H9 (cell line): ENCODE measurements at places on chromosomes 7 and 10.

GRCh38 chr7:85162721-85163120 is 24.1 kb downstream of the SEMA3D start:
- DNase-seq: no peak

GRCh38 chr10:46301721-46302479 is 15.1 kb downstream of the ANTXRL start:
- no peak for DNase-seq

DNA sequence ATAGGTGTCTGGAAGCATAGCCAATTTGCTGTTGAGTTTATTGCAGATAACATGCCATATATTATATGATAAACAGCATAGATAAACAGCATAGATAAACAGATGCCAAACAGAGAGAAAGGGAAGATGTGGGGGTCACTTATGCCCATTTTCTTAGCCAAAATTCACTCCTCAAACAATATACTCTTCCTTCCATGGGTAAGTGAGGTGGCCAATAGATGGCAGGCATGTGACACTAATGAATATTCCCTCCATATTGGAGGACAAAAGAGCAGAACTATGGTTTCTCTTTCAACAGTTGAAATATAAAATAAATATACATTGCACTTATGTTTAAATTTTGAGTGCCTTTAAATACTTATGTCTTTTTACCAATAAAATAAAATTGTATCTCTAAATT is 1212.8 kb downstream of the REEP3 start:
- DNase-seq: no peak

GRCh38 chr7:45661302-45661995 is 87.3 kb downstream of the ADCY1 start:
- peak; percentile 5 for DNase-seq

GRCh38 chr7:3975371-3975770 is 674.3 kb downstream of the SDK1 start:
- DNase-seq: no peak

DNA sequence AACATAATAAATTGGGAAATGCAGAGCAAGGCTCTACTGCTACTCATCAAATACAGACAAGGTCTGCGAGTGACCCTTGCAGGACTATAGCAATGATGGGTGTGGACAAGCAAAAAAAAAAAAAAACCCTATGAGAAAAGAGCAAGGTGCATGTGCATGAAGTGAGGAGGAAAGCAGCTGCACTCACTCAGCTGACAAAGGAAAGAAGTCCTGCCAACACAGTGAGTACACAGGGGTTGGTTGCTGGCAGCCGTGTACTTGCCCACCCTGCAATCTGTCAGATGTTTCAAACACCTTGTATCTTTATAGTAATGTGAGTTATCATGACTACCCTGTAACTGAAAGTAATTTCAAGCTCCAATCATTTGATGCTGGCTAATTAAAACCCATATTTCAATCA is 20.5 kb downstream of the CHCHD3 start:
- DNase-seq: no peak

GRCh38 chr7:107479303-107479702 is 9.4 kb downstream of the GPR22 start:
- no peak for DNase-seq

DNA sequence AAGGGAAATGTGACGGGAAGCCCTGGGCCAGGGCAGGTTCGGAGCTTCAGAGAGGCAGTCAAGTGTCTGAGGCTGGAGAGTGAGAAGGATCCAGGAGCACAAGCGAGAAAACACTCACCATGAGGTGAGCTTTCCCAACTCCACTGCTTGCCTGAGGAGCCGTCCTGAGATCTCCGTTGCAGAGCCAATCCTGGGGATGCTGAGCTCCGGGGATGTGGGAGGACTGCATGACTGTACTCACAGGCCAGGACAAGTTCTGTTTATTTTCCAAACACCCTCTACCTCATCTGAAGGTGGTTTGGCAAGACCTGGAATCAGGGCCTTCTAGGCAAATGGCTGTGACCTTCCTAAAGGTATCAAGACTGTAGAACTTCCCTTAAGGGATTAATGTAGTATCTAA is 38.7 kb downstream of the GLI3 start:
- no peak for DNase-seq

GRCh38 chr10:60206735-60207134 is 182.9 kb downstream of the ANK3 start:
- DNase-seq: no peak

GRCh38 chr7:107700570-107700969 is 39.9 kb downstream of the SLC26A4 start:
- DNase-seq: no peak

DNA sequence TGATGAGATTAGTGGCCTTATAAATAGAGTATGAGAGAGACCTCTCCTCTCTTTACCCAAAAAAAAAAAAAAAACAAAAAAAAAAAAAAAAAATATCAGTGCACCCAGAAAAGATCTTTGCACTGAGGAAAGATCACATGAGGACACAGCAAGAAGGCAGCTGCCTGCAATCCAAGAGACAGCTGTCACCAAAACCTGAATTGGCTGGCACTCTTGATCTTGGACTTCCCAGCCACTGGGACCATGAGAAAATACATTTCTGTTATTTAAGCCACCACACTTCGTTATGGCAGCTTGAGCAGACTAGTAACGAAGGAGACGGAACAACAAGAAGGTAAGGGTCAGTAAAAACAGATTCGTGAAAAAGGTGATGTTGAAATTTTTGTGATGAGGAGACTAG is 47.0 kb downstream of the TMEM106B start:
- no peak for DNase-seq

GRCh38 chr10:10794791-10795191 is 222.9 kb upstream of the CELF2 start:
- DNase-seq: no peak

- DNase-seq: no peak
Observed at GRCh38 chr7:50164559-50165170, 71.6 kb upstream of the ZPBP start.

GRCh38 chr10:95253007-95253406 is 37.8 kb downstream of the PDLIM1 start:
- DNase-seq: no peak

GRCh38 chr7:3037259-3037658 is 6.4 kb downstream of the CARD11 start:
- no peak for DNase-seq

- DNase-seq: no peak
Observed at GRCh38 chr10:129541200-129541599, 74.2 kb downstream of the MGMT start.

GRCh38 chr10:13628661-13629060 is 41.9 kb downstream of the PRPF18 start:
- no peak for DNase-seq

GRCh38 chr10:8360814-8361509 is 306.5 kb downstream of the GATA3 start:
- DNase-seq: no peak

DNA sequence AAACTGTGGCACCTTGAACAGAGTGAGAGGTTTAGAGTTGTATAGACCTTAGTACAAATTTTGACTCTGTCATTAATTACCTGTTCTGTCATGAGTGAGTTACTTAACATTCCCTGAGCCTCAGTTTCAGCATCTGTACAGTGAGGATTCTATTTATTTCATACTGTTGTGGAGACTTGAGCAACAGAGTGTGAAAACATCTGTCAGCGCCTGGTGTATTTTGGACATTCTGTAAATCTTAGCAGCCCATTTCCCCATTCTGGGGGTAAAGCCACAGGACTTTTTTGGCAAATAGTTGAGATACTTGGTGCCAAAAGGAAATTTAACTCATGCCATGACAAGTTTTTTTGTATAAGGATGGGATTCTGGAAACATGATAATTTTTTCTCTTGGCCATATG is 94.8 kb downstream of the AUTS2 start:
- no peak for DNase-seq

DNA sequence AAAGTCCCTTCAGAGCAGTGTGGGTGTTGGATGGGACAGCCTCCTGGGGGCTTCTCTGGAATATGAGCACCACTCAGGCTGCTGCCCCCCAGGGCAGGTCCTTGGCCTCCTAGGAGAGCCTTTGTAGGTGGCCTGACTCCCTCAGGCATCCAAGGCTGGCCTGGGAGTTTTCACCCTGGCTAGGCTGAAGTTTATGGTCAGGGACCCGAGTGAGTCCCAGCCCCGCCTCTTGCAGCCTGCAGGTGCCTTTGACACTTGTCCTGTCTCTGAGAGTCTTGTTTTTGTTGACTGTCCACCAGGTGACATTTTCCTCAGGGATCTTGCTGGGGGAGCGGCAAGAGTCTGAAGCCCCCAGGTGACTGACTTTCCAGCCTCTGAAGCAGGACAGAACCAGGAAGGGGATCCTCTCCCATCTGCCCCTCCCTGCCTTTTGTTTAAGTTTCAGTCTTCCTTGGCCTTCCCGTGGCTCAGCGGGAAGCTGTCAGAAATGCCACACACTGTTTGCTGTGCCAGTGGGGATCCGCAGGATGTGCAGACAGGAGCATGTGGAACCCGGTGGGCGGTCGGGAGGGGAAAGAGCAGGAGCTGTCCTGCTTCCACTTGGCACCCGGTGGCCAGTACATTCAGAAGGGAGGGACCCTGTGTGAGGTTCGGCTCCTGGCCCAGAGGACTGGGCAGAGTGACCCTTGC is 59.5 kb downstream of the LRRC18 start:
- DNase-seq: no peak

GRCh38 chr7:91302794-91303193 is 38.6 kb downstream of the FZD1 start:
- no peak for DNase-seq

DNA sequence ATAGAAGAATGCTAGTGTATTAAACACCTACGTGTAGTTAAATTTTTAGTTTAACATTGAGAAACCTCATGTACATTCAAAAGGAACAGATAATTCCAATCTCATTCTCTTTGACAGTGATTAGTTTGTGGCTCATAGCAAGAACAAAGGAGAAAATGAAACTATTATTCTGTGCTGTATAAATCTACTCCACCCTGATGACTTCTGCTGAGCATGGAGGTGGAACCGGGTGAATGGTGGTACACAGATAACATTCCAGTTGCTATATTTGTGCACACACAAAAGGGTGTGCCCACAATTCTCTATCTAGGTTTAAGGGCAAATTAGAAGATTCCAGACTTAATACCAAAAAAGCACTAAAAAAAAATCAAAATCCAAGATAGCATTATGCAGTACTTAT is 17.0 kb upstream of the RALA start:
- DNase-seq: no peak

- no peak for DNase-seq
Observed at GRCh38 chr7:135706038-135706742, 21.8 kb downstream of the SLC13A4 start.

DNA sequence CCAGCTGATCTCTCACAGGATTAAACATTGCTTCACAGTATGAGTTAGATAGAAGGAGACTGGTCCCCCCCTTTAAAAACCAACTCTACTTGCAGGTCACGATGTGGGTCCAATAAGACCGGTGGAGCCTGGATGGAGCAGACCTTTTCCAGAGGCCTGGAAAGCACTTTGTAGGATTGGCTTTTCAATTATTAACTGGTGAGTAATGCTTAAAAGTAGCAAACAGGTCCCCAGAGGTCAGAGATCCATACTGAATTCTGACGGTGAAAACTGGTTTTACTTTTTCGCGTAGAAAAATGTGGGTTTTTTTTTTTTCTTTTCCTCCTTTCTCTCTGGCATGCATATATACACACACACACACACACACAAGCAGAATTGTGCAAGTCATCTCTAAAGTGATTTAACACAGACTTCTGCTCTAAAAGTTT is 74.9 kb upstream of the OGDHL start:
- DNase-seq: no peak

- DNase-seq: no peak
Observed at GRCh38 chr7:115822380-115822779, 208.2 kb downstream of the TFEC start.

DNA sequence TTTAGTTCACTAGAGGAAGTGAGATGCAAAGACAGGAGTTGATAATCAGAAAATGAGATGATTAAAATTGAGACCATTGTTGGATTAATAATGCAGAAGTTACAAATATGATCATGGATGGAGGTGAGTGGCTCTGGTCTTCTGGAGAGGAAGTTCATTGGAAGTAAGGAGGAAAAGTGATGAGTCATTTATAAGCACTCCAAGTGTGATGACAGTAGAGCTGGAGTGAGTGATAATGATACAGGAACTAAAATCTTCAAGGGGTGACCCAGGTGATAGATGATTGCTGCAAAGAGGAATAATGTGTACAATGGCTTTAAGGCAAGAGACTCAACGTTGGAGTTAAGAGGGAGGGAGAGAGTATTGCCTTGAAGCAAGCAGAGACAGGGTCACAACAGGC is 20.7 kb downstream of the ZNF32 start:
- DNase-seq: no peak

DNA sequence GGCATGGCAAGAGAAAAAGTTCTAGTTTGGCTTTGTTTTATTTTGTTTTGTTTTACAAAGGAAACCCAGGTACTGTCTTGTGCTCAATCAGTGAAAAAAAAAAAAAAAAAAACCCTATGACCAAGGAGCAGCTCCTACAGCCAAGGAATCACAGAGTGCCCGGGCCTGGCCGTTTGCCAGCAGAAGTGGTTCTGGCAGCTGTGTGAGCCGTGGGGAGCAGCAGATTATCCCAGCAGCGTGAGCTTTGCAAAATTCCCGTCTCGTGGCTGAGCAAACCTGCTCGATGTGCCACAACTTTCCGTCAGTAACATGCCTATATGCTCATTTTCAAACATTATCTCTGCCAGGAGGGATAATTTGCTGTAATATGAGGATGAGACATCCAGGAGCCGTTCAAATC is 293.7 kb downstream of the POU6F2 start:
- DNase-seq: no peak

- DNase-seq: peak; percentile 36
Observed at GRCh38 chr10:11433657-11434056, 177.8 kb downstream of the USP6NL start.

DNA sequence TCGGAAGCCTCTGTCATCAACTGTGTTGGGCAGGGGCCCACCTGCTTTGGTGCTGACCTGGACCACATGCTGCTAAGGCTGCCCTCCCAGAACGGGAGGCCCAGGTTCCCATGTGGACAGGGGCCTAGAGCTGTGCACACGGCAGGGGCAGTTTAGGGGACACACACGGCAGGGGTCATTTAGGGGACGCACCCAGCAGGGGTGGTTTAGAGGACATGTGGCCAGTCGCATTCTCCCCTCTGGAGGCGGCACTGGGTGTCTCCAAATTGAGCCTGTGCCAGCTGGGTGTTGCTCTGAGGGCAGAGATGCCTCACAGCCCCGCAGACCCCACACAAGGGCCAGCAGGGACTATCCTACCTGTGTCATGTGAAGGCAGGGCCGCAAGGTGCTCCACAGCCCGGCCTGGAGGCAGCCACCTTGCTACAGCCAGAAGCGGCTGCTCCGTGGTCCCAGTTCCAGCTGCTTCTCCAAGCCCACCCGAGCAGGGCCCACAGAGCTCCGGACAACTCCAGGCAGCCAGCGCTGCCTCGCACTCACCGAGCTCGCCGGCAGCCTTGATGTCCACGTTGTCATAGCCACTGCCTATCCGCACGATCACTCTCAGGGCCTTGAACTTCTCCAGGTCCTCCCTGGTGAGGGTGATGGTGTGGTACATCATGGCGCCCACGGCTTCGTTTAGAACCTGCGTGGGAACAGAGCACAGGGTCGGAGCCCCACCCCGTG is 60.7 kb downstream of the ZRANB1 start:
- DNase-seq: no peak
